ENCODE measurements at places on chromosomes 4 and X.

GRCh38 chr4:30945586-30945985 lies 225.4 kb downstream of the PCDH7 start:
- DNase-seq: no peak

DNA sequence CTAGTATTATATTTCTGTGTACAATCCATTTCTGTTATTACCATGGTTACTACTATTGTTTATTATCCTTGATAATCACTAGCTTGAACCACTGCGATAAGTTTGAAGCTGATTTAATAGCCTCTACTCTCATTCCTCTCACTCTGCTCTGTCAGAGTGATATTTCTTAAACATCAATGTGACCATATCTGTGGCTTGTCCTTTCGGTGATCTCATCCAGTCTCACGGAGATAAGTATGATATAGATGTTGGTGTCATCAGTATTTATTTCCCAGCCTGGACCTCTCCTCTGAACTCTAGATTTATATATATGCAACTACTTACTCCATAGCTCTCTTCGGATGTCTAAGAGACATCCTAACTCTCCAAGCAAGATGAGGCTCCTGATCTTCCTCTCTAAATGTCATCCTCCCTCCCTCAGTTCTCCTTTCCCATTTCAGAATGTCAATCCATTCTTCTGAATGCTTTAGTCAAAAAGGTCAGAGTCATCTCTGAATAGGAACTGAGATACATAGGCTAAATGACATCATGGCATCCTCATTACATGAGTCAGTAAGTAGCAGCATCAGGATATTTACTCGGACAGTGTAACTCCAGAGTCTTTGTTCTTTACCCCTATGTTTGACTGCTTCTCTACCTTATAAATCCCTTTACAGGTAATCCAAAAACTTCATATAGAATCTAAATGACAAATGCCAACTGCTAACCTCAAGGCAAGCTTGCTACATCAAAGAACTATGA lies 129.5 kb downstream of the PACRGL start:
- no peak for DNase-seq

DNA sequence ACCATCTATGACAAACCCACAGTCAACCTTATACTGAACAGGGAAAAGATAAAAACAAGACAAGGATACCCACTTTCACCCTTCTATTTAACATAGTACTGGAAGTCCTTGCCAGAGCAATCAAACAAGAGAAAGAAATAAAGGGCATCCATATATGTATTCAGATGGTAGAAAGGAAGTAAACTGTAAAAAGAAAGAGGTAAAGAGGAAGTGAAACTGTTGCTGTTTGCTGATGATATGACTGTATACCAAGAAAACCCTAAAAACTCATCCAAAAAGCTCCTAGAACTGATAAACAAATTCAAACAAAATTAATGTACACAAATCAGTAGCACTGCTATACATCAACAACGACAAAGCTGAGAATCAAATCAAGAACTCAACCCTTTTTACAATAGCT lies 538.7 kb upstream of the PABPC4L start:
- no peak for DNase-seq

DNA sequence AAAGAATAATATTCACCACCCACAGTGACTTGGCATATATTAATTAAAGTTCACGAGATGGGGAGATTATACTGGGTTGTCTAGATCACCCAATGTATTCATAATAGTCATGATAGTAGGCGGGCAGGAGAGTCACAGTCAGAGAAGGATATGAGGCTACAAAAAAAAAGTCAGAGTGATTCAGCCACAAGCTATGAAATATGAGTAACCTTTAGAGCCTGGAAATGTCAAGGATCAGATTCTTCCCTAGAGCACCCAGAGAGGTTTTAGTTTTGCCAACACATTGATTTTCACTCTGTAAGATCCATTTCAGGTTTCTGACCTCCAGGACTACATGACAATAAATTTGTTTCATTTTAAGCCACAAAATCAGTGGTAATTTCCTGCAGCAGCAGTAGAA lies 501.9 kb downstream of the GABRG1 start:
- DNase-seq: no peak

DNA sequence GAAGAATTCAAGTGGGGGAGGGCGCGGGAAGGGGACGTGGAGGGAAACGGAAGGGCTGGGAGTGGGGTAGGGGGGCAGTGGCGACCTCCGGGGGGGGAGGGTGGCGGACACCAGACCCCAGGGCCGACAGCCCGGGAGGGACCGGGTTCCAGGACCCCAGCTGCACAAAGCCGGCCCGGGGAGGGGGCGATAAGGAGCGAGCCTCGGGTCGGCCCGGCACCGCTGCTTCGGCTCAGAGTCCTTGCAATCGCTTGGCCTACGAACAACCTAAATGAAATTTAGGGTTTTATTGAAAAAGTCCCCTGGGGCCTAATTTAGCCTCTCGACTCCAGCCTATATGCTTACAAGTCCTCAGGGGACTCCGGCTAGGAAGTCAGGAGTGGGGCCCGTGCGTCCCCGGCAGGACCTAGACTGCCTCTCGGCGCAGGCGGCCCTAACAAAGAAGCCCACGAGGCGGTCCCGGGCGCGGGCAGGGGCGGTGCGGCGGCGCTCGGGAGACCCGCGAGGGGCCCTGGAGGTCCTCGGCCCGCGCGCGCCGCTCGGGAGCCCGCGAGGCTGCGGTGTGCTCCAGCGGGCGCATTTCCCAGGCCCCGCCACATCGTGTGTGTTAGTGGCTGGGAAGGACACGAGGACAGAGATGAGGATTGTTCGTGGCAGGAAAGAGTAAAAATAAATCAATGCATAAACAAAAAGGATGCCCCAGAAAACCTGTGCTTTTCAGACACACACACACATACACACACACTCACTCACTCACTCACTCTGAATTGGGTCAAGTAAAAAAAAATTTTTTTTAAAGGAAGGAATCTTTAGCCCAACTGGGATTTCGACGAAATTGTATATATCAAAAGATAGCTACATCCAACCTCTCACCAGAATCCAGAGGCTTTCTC lies 70.0 kb downstream of the MGST2 start:
- no peak for DNase-seq

GRCh38 chr4:182245041-182245440 lies 1.8 kb downstream of the TENM3 start:
- DNase-seq: no peak

DNA sequence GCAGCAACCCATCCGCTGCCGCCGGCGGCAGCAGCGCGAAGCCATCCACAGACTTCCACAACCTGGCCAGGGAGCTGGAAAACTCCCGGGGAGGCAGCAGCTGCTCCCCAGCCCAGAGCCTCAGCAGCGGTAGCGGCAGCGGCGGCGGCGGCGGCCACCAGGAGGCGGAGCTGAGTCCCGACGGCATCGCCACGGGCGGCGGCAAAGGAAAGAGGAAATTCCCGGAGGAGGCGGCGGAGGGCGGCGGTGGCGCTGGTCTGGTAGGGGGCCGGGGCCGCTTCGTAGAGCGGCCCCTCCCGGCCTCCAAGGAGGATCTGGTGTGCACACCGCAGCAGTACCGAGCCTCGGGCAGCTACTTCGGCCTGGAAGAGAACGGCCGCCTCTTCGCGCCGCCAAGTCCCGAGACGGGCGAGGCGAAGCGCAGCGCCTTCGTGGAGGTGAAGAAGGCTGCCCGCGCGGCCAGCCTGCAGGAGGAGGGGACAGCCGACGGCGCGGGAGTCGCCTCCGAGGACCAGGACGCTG lies 4.9 kb downstream of the PRDM8 start:
- DNase-seq: no peak

DNA sequence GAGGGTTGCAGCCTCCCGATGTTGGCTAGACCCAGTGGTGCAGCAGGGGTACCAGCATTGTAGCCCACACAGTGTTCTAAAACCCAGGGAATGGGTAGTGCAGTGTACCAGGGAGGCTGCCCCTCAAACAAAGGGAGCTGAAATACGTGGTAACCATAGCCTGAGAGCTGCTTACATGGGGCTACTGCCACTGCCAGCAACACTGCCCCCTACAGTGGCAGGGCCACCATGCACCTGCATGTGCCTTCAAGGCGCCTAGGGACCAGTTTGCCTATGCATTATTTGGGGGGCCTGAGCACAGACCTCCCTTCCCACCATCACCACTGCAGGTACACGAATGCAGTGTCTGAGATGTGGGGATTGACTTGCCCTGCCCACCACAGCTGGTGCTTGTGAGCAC lies 21.0 kb upstream of the BMP15 start:
- no peak for DNase-seq

DNA sequence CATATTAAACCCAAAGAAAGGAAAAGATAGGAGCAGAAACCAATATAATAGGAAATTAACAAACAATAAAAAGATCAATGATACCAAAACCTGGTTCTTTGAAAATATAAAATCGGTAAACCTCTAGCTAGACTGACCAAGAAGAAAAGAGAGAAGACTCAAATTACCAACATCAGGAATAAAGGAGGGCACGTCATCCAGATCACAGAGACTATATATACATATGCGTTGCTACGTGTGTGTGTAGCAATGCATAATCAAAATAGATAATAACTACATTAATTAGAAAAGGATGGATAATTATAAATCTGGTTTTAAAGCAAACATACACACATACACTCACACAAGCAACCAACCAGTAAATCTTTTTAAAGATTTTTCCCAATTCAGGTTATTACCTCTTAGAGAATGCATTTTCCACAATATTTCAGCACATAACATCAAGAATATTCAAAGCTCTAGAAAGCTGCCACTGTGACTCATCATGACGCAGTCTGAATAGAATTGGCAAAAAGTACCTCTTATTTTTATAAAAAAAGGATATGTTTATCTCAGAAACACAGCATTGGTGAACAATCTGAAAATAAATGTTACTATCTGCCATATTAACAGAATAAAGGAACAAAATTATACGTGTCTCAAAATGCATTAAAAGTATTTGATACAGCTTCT lies 41.4 kb upstream of the USP9X start:
- DNase-seq: no peak

DNA sequence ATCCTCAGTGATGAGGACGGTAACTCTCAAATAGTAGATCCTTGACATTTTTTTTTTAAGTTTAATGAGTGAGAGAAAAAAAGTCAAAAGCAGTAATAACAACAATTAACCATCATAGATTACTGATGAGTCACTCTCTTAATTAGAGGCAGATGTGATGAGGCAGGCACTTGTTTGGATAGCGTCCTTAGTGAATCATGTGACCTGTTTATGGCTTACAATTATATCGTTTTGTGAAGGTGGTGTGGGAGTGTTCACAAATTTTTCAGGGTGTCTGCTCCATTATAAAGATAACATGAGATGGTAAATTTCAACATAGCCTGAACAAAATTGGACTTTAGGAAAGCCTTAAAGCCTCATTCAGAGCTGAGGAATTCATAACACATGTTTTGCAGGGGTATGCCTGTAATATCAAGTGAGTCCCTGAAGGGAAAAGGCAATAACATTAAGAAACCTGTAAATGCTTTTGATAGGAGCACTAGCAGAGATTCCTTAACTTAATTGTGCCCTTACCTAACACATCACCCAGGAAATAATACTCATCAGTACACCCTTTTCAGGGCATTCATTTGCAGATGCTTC lies 51.9 kb upstream of the XIAP start:
- no peak for DNase-seq

GRCh38 chrX:49858341-49858740 lies 20.9 kb upstream of the USP27X start:
- no peak for DNase-seq

GRCh38 chrX:125998432-125998831 lies 167.7 kb downstream of the DCAF12L2 start:
- DNase-seq: no peak

DNA sequence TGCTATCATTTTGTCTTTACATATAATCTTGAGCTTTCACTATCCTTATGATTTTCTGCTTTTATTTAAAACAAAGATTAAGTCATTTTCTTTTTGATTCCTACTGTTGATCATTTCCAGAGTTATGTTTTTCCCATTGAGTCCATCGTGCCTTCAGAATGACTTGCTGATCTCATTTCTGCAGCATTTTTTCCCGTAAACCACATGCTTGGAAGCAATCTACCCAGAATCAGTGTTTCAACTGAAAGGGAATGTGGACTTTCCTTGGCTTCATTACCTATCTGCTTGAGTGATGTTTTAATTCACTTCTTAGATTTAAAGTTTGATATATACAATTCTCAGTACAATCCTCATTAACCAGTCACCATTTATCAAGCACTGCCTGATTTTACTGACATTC lies 192.4 kb upstream of the FSTL5 start:
- DNase-seq: no peak

- no peak for DNase-seq
Measured at GRCh38 chr4:110248100-110248499, 49.7 kb upstream of the ELOVL6 start.

DNA sequence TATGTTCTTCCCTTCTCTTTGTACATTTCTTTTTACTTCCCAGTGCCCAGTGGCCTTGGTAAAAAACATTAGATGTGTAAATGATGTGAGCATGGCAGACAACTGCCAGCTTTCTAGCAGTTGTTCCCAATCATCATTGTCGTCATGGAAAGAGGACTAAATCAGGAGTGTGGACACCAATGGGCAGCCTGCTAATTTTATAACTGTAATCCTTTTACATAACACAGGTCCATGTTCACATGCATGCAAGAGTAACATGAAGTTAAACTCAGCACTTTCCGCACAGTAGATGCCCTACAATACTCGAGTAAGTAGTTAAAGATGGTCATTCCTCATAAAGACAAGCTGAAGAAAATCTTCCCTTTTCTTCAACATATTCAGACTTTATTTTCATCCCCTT lies 23.4 kb upstream of the G3BP2 start:
- no peak for DNase-seq

DNA sequence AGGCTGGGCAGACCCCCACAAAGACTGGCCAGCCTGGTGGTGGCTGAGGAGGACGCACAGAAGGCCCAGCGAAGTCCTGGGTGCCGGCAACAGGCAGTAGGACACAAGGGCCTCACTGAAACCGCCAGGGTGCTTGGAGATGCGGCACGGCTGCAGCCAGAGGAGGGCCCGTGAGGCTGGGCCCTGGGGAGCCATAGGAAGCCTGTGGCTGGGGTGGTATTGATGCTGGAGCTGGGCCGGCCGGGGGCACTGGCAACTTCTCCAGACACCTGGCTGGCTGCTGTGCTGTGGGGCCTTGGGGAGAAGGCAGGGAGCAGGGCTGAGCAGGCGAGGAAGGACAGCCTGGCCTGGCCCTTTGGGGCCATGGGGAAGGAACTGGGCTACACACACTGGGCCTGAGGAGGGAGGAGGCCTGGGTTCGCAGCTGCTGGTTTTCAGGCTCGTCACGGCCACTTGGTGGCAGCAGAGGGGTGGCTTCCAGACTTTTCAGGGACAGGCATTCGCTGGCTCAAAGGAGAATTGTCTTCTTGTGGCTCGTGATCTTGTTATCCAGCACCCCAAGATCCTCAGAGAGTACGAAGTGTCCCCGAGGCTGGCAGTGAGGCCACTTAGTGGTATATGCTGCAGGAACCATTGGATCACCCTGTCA lies 37.2 kb downstream of the ATP2B3 start:
- no peak for DNase-seq

- DNase-seq: no peak
Measured at GRCh38 chr4:169253904-169254303, 16.9 kb downstream of the SH3RF1 start.

DNA sequence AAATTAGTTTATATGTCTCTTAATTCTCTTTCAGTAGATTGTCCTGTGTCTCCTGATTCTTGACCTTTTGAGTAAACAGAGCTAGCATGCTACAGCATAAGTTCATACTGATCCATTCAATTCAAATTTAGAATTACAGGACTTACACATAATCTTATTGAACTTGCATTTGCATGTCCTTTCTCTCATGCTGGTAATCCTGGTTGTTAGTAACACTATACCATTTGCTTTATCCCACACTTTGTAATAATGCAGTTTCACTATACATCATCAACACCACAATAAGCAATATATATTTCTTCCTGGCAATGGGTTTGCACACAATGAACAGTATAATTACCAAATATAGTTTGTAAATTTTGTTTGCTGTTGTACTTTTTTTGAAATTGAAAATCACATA lies 937.2 kb upstream of the GRID2 start:
- DNase-seq: no peak

Measured in NCI-H1048 (cell line).